ENCODE measurements at places on chromosomes 1 and 21.
A peak's percentile ranks its signal among the peaks of the same experiment; 100 is the strongest.

DNA sequence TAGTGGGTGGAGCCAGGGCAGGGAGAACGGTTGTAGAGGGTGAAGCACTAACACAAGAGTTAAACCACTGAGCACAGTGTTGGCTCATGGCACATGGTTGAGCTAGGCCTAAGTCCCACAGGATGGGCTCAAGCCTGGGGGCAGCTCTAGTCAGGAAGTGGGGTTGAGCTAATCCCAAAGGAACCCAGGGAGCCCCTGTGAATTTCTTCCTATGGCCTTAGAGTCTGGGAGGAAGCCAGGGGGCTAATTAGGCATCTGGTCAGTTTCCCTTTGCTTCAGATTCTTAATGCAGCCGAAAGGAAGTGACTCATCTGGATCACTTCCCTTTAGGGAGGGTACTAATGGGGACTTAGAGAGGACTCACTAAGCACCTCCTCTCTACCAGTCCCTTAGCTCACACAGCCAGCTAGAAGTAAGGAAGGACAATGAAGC is 10.1 kb downstream of the CFAP45 start:
- peak; percentile 95 for DNase-seq

DNA sequence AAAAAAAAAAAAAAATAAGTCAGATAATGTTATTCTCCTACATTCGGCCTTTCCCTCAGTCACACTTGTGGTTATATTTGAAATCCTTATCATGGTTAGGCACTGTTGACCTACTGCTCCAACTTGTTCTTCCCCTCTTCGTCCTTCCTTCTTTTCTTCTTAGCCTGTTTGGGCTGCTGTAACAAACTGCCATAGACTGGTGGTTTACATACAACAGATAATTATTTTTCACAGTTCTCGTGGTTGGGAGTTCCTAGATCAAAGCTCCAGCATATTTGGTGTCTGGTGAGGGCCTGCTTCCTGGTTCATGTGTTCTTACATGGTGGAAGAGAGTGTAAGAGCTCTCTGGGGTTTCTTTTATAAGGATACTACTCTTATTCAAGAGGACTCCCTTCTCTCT is 73.4 kb downstream of the RABGAP1L start:
- no peak for DNase-seq

DNA sequence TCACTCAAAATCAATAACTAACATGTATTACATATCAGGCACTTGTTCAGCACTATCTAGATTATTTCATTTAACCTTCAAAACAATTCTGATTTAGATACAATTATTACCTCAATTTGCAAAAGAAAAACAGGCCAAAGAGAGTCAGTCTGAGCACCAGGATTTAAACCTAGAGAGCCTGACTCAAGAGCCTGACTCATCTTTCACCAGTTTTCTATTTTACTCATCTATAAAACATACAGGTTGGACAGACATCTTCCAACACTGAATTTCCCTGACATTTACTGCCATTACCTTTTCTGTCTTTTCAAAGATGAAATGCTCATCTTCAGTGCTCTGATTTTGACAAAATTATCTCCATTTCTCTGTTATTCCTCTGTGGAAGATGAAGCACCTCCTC is 116.5 kb downstream of the MRPL39 start:
- no peak for DNase-seq

- DNase-seq = no peak
Observed at GRCh38 chr1:92365378-92366039, 66.7 kb downstream of the RPAP2 start.

DNA sequence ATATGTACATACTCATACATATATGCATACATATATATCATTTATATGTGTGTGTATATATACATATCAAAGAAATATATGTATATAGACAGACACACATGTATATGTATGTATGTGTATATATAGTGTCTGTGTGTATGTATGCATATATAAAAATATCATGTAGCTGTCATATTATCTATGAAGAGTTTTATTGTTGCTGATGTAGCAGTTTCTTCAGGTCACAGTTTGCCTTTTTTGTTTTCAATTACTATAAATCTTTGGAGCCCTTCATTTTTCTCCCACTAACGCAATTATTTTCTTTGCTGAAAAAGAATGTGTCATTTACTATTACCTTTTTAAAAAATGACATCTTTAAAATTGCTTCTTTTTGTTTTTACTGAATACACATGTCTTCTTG is 904.5 kb downstream of the PLA2G4A start:
- DNase-seq = no peak

- no peak for DNase-seq
Observed at GRCh38 chr1:44620072-44620471, 54.2 kb downstream of the TMEM53 start.

- no peak for DNase-seq
Observed at GRCh38 chr1:157371221-157371620, 181.1 kb downstream of the FCRL5 start.

All from dermis blood vessel endothelial cell (primary cell).